ENCODE measurements at places on chromosomes 6 and 20.

DNA sequence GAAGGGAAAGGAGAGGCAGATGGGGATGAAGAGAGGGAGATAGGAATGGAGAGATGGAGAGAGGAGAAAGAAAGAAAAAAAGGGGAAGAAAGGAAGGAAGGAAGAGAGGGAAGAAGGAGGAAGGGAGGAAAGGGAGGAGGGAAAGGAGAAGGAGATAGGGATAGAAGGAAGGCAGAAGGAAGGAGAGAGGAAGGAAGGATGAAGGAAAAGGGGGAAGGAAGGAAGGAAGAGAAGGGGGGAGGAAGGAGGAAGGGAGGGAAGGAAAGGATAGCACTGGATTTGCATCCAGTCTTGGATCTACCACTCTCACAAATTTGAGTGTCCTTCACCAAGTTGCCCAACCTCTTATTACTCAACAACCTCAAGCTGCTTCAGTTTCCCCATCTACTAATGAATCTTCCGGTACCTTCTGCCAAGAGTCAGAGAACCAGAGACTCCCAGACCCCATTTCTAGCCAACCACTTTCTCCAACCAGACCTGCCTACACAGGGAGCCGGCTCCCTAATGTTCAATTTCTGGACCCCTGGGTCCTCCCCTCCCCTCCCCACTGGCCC is 79.7 kb upstream of the FOXP4 start:
- no peak for DNase-seq

DNA sequence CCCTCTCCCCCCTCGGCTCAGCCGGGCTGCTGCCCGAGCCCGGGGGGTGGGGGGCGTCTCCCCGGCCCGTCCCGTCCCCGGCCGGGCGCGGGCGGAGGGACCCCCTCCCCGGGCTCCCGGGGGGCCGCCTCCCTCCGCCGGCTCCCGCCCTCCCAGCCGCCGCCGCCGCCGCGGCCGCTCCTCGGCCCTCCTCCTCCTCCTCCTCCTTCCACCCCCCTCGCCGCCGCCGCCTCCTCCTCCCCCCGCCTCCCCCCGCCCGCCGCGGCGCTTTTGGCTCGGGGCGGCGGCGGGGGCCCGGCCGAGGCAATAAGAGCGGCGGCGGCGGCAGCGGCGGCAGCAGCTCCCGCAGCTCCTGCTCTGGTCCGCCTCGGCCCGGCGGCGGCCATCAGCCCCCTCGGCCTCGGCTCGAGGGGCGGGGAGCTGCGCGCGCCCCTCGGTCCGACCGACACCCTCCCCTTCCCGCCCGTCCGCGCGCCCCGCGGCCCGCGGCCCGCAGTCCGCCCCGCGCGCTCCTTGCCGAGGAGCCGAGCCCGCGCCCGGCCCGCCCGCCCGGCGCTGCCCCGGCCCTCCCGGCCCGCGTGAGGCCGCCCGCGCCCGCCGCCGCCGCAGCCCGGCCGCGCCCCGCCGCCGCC is 38.7 kb downstream of the GNAS start:
- peak; percentile 47 for DNase-seq

DNA sequence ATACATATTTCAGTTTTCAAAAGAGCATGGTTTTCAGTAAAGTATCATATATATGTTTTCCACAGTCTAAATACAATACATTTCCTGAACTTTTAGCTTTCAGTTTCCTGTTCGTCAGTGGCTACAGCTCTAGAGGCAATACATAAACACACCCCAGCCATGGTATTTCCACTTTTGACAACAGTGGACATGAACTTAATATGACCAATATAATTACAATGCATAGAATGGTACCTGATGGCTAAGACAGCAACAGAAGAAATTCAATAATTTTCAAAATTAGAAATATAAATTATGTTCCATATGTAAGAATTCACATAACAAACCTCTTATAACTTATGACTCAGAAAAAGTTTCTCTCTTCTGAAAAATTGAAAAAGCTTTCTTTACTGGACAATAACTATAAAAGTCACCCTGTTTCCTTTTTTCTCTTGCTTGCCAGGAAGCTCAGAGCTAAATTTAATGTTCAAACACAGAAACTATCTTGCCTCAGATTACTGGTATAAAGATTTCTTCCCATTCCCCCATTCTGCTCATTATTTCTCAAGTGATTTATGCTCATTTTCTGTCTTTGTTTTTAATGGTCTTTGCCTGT is 19.2 kb downstream of the FKBP5 start:
- DNase-seq, result no peak

GRCh38 chr6:167730441-167730840 is 96.3 kb upstream of the AFDN start:
- DNase-seq, result no peak

DNA sequence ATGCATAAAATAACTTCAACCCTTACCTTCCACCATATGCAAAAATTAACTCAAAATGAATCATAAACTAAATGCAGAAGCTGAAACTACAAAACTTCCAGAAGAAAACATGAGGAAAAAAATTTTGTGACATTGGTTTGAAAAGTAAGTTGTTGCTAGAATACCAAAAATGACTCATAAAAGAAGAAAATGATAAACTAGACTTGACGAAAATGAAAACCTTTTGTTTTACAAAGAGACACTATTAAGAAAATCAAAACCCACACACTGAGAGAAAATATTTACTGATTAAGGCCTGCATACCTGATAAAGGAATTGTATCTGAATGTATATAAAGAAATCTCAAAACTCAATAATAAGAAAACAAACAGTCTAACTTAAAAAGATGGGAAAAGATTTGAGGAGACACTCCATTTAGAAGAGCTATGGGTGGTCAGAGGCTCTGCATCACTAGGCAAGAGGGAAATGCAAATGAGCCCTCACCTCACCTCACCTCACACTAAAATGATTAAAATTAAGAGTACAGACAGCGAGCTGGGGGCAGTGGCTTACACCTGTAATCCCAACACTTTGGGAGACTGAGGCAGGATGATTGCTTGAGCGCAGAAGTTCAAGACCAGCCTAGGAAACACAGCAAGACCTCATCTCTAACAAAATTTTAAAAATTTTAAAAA is 97.6 kb upstream of the CST7 start:
- DNase-seq, result no peak

DNA sequence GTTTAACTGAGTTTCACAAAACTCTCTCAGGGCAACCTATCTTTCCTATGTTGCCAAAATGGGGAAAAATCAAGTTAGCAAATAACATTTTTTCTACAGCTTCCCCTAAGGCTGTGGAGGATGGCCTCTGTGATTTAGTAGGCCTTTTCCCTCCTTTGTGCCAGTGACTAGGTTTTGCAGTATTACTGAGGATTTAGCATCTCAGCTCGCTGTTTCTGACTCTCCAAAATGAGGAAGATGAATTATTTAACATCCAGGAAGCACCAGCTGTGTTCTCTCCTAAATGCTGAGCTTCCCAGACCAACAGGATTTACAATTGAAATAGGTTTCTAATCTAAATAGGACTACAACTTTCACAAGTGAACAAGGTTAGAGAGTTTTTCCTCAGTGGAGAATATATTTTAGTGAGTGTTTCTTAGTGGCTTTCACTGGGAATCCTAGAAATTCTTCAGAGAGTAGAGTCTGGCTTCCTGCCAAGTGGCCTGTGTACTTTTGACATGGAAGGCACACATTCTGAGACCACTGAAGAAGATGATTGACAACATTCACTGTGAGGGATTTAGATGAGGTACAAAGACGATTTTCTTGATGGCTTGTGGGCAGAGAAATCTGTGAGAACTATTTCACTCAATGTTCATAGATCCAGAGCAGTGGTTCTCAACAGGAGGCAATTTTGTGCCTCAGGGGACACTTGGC is 62.4 kb downstream of the PTCHD4 start:
- no peak for DNase-seq

All from activated CD8-positive, alpha-beta memory T cell treated with anti-CD3 and anti-CD28 coated beads for 1 hour (primary cell).